ENCODE measurements at places on chromosomes 13 and 19. TPM values are rescaled to one million over a fixed set of nuclear protein-coding genes. Genes with fewer than 3 reads are reported as not detected.

- DNase-seq = no peak
Observed at GRCh38 chr13:75303263-75303662, 178.7 kb downstream of the TBC1D4 start.

- no peak for DNase-seq
Observed at GRCh38 chr13:72062566-72062965, 195.6 kb upstream of the DACH1 start.

GAMT gene
- total RNA-seq = 8.8 TPM

- DNase-seq = no peak
Observed at GRCh38 chr13:59533561-59534555, 629.9 kb downstream of the DIAPH3 start.

All from activated B cell treated with CpG ODN at 0.5 μM for 24 hours (primary cell).